SK-N-DZ (cell line): ENCODE measurements at places on chromosomes 1 and 21.

GRCh38 chr1:8858888-8859706 lies 19.4 kb downstream of the ENO1 start:
- peak; percentile 45 for DNase-seq

DNA sequence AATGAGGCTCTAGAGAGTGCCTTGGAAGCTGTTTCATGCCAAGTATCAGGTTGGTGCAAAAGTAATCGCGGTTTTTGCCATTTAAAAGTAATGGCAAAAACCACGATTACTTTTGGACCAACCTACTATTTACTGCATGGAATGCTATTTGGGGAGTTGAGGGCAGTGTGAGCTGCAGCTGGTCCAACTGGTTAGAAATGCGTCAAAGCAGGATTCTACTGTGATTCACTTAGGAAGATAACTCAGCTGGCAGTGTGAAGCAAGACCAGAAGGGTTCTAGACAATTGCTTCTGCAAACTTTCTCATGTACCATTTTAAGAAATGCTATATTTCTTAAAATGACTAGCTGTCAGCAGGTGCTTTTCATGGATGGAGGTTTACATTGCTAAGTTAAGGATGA lies 21.2 kb upstream of the PLA2G2C start:
- no peak for DNase-seq

- DNase-seq = no peak
Observed at GRCh38 chr1:40313329-40313957, 3.6 kb downstream of the COL9A2 start.

DNA sequence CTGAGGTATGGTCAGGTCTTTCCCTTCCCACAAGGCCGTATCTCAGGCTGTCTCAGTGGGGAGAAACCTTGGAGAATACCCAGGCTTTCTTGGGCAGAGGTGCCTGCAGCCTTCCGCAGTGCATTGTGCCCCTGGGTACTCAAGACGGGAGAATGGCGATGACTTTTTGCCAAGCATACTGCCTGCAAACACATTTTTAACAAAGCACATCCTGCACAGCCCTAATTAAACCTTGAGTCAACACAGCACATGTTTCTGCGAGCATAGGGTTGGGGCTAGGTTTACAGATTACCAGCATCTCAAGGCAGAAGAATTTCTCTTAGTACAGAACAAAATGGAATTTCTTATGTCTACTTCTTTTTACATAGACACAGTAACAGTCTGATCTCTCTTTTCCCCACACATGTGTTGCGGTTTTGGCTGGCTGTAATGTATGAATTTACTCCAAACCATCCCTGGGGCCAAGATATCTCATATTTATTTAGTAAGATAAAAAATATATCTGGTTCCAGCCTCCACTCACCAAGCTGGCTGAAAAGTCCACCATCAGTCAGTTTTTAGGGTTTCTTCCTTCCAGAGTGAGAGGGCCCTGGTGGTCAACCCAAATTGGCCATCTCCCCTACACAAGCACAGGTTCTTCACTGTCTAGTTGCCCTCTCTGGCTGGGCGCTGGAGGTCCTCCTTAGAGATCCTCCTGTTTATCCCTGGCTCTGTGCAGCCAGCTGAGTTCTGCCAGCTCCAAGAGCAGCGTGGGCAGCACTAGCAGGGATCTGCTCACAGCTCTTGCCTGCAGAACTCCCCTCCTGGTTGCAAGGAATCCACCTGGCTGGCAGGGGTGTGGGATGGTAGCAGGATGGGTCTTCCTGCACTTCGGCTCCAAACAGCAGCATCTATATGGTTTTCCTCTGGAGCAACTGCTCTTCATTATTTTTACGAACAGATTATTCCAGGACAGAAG lies 2.6 kb downstream of the FAAH start:
- no peak for DNase-seq

GRCh38 chr1:62241371-62242131 lies 46.9 kb downstream of the L1TD1 start:
- peak; percentile 55 for DNase-seq

GRCh38 chr1:218557731-218558130 lies 212.6 kb downstream of the TGFB2 start:
- peak; percentile 62 for DNase-seq

- DNase-seq = no peak
Observed at GRCh38 chr1:145979746-145980456, 15.4 kb downstream of the POLR3GL start.

DNA sequence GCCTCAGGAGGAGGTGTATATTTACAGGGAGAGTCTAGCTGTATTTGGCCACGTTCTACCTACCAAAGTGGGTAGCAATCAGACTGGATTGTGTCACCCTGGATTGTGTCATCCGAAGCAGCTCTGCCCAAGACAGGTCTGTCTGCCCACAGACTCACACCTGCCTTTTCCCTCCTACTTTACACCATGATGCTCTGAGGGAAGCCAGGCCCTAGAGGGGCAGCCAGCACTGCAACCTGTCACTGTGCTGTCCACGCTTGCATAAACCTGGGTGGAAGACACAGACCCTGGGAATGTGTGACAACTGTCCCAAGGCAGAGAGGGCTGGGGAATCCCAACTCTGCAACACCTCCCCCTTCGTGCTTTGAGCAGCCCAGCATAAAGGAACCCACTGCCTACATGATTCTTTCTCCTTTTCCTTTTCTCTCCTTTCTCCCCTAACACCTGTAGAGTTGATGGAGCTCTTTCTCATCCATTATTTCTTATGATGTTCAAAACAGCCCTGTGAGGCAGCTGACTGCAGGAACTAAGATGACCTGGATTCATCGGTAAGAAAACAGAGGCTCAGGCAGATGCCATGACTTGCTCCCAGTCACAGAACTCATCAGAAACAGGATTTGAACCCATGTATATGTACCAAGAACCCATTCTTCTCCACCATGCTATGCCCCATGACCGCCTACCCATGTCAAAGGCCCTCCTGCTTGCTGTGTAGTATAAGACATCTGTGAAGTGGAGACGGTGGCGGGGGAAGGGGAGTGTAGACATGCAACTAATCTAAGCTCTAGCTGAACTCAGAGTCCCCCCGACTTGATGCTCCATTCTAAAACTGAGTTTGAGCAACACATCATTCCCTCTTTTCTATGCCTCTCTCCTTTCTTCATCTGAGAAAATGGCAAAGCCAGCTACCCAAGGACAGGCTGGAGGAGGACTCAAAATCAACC lies 55.9 kb downstream of the ITPKB start:
- DNase-seq = no peak

DNA sequence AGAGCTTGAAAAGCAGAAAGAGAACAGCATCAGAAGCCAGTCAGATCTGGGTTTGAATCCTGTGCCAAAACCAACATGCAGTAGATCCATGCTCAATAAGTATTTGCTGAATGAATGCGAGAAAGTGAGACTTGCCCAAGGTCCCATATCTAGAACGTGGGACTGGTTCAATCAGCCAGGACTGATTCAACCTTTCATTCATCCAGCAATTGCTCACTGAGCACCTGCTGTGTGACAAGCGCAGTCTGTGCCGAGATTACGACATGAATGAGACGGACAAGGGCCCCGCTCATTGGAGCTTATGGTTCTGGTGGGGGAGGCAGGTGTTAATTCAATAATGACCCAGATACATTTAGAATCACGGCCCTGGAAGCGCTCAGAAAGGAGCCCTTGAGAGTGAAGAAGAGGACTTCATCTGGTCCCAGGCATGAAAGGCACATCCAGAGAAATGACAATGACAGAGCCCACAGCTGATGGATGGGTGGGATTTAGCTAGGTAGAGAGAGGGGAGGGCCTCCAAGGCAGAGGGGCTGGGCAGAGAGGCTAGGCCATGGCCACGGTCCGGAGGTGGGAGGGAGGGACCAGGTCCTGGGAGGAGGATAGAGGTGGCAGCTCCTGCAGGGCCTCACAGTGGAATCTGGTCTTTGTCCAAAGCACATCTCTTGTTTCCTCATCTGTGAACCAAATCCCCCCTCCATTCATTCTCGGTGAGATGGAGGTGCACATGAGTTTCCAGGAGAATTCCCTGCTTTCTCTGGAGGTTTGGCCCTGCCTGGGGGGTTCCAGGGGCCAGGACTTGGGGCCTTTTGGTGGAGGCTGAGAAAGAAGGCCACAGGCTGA lies 4.2 kb upstream of the FAM131C start:
- DNase-seq = no peak

DNA sequence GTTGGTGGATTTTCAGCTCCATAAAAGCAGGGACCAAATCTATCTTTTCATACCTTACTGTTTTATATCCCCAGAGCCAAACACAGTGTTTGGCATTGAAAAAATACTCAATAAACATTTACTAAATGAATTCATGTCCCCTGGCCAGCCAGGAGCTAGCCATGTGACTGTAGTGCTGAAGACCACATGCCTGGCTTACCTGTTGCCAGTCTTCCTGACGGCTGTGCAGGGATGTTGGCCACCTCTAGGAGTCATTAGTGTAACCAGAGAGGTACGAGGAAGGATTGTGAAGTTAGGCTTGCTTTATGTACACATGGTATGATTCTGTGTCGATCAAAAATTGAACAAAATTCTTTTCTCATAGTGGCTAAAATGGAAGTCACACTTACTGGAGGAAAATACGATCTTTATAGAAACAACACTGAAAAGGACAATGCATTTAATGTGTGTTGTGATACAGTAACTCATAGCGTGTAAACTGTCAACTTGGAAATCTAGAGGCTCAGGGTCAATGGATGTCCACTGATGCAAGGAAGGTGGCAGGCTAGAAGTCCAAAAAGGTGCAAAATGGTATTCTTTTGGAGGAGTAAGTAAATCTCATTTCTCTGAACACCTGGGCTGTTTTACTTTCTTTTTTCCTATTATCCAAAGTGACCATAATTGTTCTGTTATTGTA lies 60.9 kb downstream of the FGGY start:
- no peak for DNase-seq

- DNase-seq = no peak
Observed at GRCh38 chr1:152745289-152745704, 12.5 kb upstream of the KPRP start.

DNA sequence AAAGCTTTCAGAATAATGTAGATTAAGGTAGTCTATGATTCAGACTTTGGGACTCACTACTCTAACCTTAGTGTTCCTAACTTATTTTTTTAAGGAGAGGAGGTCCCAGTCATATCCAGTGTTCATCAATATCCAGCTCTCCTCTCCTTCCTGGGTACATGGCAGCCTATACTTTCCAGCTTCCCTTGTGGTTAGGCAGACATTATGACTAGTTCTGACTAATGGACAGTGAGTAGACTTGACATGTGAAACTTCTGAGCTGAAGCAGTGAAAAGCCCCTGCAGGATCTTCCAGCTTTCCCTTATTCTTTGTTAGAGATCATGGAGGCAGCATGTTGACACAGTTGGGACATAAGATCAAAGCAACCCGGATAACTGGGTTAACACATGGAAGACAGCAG lies 144.2 kb downstream of the PTPRU start:
- no peak for DNase-seq

GRCh38 chr1:153613406-153613805 lies 469 bp upstream of the S100A16 start:
- DNase-seq = no peak

GRCh38 chr21:36111238-36111637 lies 23.6 kb upstream of the CBR3 start:
- no peak for DNase-seq

DNA sequence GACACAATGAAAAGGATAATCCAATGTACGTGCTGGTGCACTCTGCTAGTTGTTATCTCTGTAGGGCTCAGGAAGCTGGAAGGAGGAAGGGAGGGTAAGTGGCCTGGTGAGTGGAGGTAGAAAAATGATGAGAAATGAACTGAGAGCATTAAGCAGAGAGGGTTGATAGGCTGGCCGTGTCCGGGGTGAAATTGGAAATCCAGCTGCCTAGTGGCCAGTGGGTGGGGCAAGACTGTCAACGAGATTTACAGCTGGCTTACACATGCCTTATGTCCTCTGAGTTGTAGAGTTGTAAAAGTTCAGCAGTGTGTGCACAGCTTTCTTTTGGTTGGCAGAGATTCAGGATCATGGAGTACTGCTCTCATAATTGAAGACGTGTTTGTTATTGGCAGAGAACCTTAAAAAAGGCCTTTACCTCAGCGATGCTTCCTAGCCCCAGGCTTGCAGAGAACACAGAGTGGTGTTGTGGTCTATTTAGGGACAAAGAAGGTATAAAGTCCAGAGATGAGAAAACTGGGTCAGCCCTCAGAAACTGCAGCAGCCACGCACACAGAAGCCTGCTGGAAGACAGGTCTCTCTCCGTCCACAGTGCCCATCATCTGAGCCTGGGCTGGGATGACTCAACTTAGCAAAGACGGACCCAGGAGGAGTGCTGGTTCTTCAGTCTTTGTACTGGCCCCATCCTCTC lies 132.4 kb downstream of the EDEM3 start:
- peak; percentile 6 for DNase-seq

GRCh38 chr1:15958111-15958510 lies 17.8 kb downstream of the ZBTB17 start:
- DNase-seq = no peak

- DNase-seq = no peak
Observed at GRCh38 chr1:45685308-45686014, 872 bp downstream of the GPBP1L1 start.

GRCh38 chr1:110492573-110492972 lies 26.4 kb downstream of the KCNA10 start:
- no peak for DNase-seq

DNA sequence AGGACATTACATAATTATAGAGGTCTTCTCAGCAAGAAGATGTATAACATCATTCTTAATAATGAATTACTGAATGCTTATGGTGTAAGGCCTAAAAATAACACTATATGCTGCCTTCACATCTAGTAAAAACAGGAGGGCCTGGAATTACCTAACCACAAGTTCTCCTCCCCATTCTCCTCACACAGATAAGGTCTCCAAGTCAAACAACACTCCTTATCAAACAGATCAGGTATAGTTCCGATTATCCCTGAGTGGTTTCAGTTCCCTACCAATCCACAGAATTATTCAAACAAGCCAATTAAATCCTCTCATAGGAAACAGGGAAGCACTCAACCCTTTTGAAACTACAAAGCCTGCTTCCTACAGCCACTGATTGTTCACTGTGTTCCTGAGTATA lies 4.0 kb upstream of the AGBL4 start:
- DNase-seq = no peak

DNA sequence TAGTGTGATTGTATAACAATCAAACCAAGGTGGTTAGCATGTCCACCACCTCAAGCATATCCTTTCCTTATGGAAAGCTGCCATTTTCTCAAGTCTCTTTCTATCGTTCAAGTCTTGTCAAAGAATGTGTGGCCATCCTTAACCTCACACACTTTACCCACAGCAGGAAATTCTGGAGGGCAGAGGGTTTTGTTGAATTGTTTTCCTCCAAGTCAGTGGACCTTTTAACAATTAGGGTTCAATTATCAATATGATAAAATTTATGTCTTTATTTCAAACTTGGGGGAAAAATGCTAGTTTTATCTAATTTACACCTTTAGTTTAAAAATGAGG lies 14.2 kb upstream of the PTPRC start:
- no peak for DNase-seq

- no peak for DNase-seq
Observed at GRCh38 chr1:15574741-15575140, 10.1 kb downstream of the AGMAT start.

DNA sequence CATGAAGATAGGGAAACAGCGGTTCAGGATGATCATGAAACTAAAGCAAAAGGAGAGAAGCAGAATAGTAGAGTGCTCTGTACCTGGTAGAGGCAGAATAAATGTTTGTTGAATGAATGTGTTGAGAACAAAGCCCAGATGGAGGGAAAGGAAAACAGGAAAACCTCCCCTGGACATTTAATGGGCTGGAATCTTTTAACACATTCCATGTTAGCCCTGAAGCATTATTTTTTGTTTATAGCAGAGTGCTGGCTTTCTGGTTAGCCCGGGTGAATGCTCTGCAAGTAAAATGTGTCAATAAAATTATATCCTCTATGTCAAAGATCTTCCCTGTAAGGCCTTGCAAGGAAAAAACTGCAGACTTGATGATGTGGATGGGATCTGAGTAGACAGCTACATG lies 60.2 kb downstream of the ABCA4 start:
- no peak for DNase-seq

GRCh38 chr1:228367798-228368791 lies 38.5 kb downstream of the TRIM11 start:
- DNase-seq = no peak
